LoVo (cell line): ENCODE measurements at places on chromosomes 13 and 19.

GRCh38 chr13:81602241-81602640 lies 1261.3 kb upstream of the SPRY2 start:
- no peak for DNase-seq

DNA sequence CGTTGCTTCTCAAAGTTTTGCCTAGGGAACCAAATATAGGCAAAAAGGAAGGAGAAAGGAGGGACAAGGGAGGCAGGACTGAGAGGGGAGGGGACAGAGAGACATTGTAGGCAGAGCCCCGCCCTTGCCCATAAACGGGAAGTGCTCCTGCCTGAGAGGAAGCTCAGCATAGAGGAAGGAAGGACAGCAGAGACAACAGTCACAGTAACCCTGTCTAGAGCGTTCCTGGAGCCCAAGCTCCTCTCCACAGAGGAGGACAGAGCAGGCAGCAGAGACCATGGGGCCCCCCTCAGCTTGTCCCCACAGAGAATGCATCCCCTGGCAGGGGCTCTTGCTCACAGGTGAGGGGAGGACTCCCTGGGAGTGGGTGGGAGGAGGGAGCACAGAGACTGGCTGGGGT lies at the start of gene CEACAM21:
Gene CEACAM21, plus strand, starts transcription at position 169 of the 400 bp plus-strand sequence. Its CDS starts 109 bp downstream, at position 278.
- no peak for DNase-seq

GRCh38 chr19:52993342-52994178 lies 20.2 kb upstream of the ERVV-1 start:
- peak; percentile 72 for DNase-seq

GRCh38 chr19:13478576-13478975 lies 27.7 kb downstream of the CACNA1A start:
- no peak for DNase-seq

DNA sequence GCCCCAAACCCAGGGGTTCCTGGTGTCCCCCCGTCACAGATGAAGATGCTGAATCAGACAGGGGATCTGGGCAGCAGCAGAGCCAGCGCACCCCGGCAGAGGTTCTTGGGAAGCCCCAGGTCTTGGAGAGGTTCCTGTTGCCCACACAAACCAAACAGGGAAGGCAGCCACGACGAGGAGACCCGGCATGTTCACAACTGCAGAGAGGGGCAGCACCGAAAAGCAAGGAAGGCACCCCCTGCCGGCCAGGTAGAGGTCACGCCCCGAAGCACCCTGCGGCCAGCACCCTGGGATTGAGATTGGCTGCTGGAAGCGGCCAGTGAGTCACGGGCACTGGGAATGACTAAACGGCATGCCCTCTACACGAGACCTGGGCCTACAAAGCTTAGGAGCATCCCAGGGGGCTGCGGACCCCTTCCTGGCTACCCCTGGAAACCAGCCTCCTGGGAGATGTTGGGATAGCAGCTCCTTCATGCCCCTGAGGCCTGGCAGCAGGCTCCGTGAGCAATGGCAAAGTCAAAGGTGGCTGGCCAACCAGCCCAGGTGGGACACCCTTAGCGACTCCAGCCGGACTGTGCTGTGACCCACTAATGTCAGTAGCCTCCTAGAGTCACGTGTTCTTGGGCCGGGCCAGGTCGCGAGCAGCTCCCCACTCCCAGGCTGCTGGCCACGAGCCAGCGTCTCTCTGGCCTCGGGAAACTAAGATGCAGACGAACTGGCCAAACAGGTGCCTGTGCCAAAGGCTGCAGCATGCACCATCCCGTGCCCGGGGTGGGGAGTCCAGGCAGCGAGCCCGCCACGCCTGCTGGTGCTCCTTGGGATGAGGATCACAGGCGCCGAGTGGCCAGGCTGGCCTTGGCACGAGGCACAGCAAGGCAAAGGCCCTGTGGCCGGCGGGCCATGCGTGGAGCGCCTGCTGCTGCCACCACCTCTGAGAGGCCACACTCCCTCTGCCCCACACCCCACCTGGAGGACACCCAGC lies 43.2 kb downstream of the MLLT1 start:
- DNase-seq, result no peak

DNA sequence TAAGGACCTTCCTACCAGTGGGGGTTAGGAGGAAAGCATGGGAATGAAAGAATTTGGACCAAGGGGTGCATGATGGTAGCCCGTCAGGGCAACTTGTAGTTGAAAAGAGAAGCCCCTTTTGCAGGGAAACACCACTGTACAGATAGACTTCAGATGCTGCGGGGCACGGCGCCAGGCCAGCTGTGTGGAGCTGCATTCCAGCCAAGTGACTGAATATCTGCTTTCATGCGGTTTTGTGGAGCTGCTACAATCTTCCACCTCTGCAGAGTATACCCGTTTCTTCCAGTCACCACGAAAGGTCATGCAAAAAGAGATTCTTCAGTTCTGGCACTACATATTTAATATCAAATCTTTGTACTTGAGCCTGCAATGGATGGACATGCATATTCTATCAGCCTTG lies 104.7 kb downstream of the RGCC start:
- no peak for DNase-seq

DNA sequence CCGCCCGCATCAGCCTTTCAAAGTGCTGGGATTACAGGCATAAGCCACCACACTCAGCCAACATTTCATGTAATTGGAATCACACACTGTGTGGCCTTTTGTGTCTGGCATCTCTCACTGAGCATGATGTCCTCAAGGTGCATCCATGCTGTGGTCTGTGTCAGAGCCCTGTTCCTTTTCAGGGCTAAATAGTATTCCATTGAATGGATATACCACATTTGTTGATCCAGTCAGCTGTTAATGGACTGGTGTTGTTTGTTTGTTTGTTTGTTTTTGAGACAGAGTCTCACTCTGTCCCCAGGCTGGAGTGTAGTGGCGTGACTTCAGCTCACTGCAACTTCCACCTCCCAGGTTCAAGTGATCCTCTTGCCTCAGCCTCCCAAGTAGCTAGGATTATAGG lies 17.9 kb downstream of the ATCAY start:
- no peak for DNase-seq

GRCh38 chr19:55071129-55071502 lies 4.6 kb upstream of the EPS8L1 start:
- peak; percentile 93 for DNase-seq

DNA sequence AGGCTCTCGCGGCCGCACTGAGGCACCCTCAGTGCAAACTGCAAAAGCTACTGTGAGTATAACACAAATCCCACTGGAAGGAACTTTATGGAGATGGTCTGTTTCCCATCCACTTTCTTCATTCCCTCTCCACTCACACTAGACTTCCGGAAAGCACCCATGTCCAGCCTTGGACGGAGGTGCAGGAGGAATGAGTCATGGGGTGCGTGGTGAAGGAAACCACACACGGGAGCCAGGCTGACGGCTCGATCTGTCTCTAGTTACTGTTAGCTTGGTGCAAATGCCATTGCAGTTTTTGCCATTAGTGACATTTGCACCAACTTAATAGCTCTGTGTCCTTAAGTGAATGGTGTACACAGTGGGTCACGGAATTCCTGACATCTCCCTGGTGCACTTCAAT lies 14.6 kb downstream of the NLRP8 start:
- DNase-seq, result no peak

DNA sequence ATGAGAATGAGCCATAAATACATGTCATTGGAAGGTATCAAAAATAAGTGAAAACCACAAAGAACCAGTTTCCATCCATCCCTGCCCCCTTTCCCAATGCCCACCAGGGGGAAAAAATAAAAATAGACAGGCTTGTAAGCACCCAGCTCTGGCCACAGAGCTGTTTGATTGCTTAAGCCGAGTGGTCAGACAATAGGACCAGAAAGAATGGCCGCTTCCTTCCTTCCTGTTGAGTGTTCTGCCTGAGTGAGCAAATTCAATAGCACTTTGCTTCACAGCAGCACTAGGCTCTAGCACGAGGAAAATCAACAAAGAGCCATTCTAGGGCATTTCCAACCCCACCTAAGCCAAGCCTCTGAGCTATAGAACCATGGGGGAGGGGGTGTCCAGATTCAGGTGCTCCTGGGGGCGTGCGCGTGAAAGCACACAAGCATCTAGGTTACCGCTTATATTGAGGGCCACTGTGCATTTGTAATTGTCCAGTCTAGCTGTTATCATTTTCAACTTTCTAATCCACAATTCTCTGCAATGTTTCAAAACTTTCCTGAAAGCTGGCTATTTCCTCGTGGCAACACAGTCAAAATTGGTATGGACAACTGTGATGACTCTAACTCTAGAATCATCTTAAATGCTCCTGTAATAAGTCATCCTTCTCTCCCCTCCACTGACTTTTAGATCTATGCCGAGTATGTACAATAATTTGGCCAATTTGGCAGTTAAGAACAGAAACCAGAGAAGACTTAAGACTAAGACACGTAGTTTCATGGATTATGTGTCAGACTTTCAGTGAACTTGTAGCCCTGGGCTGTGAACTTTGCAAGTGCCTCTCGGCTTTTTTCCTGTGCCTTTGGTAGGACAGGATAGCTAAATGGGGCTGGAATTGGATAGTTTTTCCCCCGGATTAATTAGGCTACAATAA lies 64.3 kb downstream of the SPRY2 start:
- DNase-seq, result no peak

DNA sequence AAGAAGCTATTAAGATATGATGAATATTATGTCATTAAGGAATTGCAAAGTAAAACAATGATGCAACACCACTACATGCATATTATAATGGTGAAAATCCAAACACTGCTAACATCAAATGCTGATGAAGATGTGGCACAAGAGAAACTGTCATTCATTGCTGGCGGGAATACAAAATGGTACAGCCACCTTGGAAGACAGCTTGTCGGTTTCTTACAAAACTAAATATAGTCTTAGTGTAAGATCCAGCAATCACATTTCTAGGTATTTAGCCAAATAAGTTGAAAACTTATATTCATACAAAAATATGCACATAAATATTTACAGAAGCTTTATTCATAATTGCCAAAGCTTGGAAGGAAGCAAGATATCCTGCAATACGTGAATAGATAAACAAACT lies 114.9 kb upstream of the EDNRB start:
- no peak for DNase-seq

DNA sequence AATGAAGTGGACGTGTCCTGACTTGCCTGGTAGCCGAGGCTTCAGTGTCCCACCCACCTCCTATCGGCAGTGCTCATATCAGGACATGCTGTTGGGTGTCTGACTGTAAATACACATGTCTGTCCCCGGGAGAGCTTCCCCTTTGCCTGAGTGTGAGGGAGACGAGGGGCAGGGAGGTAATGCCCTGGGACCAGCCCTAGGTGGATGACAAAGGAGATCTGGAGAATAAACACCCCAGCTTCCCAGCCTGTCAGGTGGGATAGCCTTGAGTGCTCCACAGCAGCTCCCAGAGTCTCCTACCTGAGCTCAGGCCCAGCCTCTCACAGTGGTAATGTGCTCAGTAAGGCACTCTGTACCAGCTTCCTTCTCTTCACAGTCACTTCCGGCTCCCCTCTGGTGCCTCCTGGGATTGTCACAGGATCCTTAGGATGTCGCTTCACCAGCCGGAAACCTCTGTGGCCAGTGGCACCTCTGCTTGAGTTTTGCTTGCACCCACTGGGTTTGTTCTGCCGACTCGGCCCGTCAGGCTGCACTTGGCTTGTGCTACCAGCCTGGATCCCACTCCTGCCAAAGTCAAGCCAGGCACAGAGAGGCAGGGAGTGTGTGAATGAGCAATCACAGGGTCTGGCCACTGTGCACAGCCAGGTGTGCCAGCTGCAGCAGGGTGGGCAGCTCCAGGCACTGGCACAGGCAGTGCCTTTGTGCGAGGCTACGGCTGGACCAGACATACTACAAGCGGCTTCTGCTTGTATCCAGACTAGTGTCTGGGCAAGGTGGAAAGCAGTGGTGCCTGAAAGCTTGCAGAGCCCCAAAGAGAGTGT lies 54.4 kb upstream of the RGCC start:
- DNase-seq, result no peak

GRCh38 chr13:73715114-73715910 lies 418.9 kb downstream of the KLF12 start:
- no peak for DNase-seq
